ENCODE measurements at places on chromosomes 11 and 22. TPM values are rescaled to one million over a fixed set of nuclear protein-coding genes. Genes with fewer than 3 reads are reported as not detected.

- H3K27ac ChIP-seq = no peak overlapping the region
- DNase-seq = no peak
- no peaks in the 10 kb centered on the region for H3K36me3 ChIP-seq
- H3K4me3 ChIP-seq = no peak overlapping the region
Observed at GRCh38 chr11:99432677-99433076, 411.9 kb downstream of the CNTN5 start.

- no peak overlapping the region for H3K4me3 ChIP-seq
- H3K27ac ChIP-seq = no peak overlapping the region
- H3K4me1 ChIP-seq = peaks cover 17% of the 10 kb centered on the region
Observed at GRCh38 chr22:45188779-45189178, 25.1 kb downstream of the NUP50 start.

- H3K27ac ChIP-seq = no peak overlapping the region
- H3K27me3 ChIP-seq = peaks cover 13% of the 10 kb centered on the region
- no peaks in the 10 kb centered on the region for H3K36me3 ChIP-seq
- no peak overlapping the region for H3K4me3 ChIP-seq
- H3K4me1 ChIP-seq = peaks cover 9% of the 10 kb centered on the region
Observed at GRCh38 chr11:69160296-69161116, 4.8 kb downstream of the SMIM38 start.

Gene CHRNA10
- 1.0 TPM for total RNA-seq

Gene MFRP
- total RNA-seq = not detected

DNA sequence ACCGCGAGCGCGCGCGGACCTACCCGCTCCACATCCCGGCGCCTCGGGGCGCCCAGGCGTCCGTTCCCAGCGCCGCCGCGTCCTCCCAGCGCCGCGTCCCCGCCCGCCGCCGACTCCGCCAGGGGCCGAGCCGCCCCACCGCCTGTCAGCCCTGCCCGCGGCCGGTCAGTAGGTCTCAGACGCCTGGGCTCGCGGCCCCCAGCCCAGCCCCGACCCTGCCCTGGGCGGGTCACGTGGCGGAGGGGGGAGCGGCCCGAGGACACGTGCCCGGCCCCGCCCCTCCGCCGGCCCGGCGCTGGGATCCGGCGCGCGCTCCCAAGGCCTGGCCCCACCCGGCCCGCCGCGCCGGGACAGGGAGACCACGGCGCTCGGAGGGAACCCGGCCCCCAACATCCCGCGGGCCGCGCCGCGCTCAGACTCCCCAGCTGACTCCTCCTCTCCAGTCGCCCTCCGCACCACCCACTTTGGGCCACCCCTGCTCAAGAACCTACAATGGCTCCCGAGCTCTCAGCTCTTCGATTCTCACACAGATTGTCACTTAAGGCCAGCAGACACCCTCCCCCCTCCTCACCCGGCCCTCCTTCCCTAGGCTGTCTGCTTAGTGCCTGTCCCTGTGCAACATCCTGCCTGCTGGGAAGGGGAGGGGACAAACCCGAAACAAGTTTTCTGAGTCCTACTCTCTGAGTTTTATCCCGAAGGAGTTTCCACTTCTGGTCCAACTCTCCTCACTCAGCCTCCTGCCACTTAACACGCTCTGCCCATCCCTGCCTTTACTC, at the start of gene RAB3IL1:
TSS of gene RAB3IL1 (minus strand) at position 233 of the 776 bp plus-strand sequence. CDS start at position 34, 199 bp downstream.
- peaks cover 48% of the 10 kb centered on the region for H3K27me3 ChIP-seq
- H3K27ac ChIP-seq = no peak within 1 kb of the TSS
- H3K4me3 ChIP-seq = peak within 1 kb of the TSS; percentile 67
- H3K4me1 ChIP-seq = peaks cover 9% of the 10 kb centered on the region

DNA sequence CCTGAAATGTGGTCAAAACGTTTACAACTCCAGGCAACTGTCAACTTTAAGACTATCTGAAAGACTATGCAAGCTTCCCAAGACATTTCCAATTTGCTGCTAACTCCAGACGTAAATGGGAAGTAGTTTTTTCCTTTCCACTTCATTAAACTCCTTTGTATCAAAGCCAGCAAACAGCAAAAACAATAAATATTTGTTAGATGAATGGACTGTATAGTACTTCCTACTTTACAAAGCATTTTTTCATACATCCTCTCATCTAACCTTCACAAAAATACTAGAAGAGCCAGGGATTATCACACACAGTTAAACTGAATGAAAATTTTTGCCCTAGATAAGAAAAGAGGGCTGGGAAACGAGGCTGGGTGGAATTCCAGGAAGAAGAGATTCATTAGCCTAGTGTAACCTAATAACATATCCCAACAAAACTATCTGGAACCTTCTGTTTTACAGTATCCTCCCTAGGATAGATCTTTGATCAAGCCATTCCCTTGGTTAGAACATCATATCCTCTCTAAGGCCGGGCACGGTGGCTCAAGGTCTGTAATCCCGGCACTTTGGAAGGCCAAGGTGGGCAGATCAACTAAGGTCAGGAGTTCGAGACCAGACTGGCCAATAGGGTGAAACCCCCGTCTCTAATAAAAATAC, 10.4 kb downstream of the NUP98 start:
- peaks cover 76% of the 10 kb centered on the region for H3K4me1 ChIP-seq
- H3K27ac ChIP-seq = no peak overlapping the region
- H3K27me3 ChIP-seq = no peaks in the 10 kb centered on the region

DNA sequence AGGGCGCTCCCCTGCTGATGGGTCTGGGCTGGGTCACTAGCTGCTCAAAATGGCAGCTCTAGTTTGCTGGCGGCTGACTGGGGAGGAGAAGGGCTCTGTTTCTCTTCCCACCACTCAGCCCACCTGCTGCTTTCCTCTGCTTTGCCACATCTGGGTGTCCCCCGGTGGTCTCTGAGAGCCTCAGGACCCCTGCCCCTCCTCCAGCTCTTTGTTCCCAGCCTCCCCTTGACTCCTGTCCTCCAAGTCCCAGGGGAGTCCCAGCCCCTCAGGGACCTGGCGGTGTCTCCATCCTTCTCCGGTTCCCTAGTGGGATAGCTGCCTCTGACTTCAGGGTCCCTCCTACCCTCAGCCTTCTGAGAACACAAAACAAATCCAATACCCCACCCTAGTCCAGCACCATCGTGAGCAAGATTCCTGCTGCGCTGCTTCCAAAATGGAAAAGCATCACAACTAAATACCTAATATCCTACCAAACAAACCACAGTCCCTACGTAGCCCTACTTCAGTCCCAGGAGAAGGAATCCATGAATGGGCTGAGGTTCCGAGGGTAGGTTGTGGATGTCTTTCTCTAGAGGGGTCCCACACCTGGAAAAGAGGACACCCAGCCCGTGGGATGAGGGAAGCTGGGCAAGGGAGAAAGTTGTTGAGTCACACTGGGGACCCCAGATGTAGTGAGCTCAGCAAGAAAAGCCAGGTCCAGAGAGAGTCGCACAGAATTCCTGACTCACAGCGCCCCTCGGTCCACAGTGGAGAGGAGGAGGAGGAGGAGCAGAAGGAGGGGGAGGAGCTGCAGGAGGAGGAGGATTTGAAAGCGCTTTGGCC, 45.0 kb upstream of the NNMT start:
- H3K4me3 ChIP-seq = no peak overlapping the region
- no peak overlapping the region for H3K27ac ChIP-seq
- no peaks in the 10 kb centered on the region for H3K27me3 ChIP-seq
- no peak for DNase-seq

DNA sequence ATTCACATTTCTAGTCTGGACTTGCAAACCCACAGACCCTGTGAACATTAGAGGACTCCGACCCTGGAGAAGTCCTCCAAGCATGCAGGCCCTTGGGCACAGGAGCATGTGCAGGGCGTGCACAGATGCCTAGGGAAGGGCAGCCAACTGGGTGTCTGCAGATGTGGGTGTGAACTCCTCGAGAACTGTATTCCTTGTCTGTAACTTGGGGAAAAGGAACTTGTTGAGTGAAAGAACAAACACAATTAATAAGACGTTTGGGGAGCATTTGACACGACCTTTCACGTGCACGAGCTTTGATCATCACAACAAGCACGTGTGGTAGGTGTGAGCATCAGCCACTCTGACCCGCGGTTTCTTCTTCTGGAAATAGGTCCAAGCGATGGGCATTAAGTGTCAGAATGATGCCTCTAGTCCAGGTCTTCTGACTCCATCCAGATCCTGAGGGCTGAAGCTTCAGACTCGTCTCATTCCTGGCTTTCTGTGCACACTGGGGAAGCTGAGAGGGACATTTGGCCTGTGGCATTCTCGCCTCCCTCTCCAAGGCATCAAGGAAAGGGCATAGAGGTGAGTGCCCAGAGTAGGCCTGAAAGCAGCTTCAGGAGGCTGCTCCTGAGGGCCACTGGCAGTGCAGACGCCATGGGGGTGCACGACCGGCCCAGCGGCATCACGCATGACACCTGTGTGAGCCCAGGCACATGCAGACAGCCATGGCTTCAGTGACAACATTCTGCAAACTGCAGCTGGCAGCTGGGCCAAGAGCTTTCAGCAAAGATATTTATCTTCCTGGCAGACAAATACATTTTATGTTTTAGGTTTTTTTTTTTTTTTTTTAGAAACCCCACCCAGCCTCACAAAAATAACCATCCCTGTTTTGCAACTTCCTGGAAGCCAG, 32.5 kb downstream of the ALX4 start:
- no peaks in the 10 kb centered on the region for H3K27me3 ChIP-seq
- no peak for DNase-seq
- H3K4me1 ChIP-seq = no peaks in the 10 kb centered on the region
- H3K4me3 ChIP-seq = no peak overlapping the region

DNA sequence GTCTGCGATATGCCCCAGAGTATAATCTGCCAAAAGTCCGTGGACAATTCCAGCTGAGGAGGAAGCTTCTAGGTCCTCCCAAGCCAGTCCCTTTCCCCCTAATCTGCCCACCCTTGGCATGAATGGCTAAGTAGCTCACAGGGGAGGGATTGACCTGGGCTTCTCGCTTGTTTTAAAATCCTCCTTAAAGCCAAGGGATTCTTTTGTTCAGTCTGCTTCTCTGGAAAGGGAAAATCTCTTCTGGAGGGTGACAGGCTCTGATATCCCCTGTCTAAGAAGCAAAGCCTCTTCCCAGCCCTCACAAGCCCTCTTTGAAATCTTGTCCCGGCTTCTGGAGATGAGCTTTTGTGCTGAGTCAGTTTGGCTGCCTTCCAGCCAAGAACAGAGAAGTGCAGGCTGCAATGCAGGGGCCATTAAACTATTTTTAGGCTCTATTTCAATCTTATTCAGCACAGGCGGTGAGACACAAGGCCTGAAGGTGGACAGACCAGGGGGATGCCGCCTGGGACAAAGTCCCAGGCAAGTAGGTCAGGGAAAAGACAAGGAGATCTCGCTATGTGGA, 23.9 kb downstream of the NEFH start:
- H3K36me3 ChIP-seq = peaks cover 14% of the 10 kb centered on the region
- H3K4me1 ChIP-seq = no peaks in the 10 kb centered on the region
- no peak overlapping the region for H3K4me3 ChIP-seq
- no peak overlapping the region for H3K27ac ChIP-seq
- no peaks in the 10 kb centered on the region for H3K27me3 ChIP-seq

Gene FGF19
- not detected for total RNA-seq

- no peak overlapping the region for H3K4me3 ChIP-seq
- no peak for DNase-seq
- no peaks in the 10 kb centered on the region for H3K4me1 ChIP-seq
- H3K27me3 ChIP-seq = no peaks in the 10 kb centered on the region
- H3K36me3 ChIP-seq = no peaks in the 10 kb centered on the region
Observed at GRCh38 chr11:5307256-5308019, 5.7 kb upstream of the OR51B4 start.

GRCh38 chr11:35247863-35248262, 108.9 kb downstream of the CD44 start:
- no peaks in the 10 kb centered on the region for H3K27me3 ChIP-seq
- peak overlapping the region; percentile 10 for H3K4me3 ChIP-seq
- peak; percentile 22 for DNase-seq
- peaks cover 40% of the 10 kb centered on the region for H3K4me1 ChIP-seq

DNA sequence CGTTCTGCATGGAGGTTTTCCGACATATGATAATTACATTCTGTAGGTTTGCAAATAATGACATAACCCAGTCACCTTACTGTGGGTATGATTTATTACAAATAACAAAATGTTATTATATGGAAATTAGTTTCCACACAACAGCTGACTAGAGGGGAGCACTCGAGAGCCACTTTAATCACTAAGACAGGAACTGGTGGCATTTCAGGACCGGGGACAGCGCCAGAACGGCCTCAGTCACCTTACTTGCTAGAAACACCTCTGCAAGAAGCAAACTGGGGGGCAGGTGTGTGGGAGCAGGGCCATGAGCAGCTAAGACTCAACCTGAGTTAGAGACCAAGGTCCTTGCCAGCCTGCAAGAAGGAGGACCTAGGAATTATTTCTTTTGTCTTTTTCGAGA, 199.9 kb downstream of the DSCAML1 start:
- no peaks in the 10 kb centered on the region for H3K36me3 ChIP-seq
- H3K4me1 ChIP-seq = no peaks in the 10 kb centered on the region
- H3K27ac ChIP-seq = no peak overlapping the region
- H3K4me3 ChIP-seq = no peak overlapping the region
- DNase-seq = peak; percentile 66

Gene MYO18B
- 0.22 TPM for total RNA-seq

Gene SMTNL1
- total RNA-seq = not detected

Data from activated CD4-positive, alpha-beta memory T cell treated with anti-CD3 and anti-CD28 coated beads for 36 hours (primary cell).